ENCODE measurements at places on chromosomes 4 and X. TPM values are rescaled to one million over a fixed set of nuclear protein-coding genes. Genes with fewer than 3 reads are reported as not detected.

- no peak overlapping the region for H3K4me3 ChIP-seq
- H3K36me3 ChIP-seq = no peaks in the 10 kb centered on the region
Observed at GRCh38 chr4:79255793-79256192, 70.1 kb downstream of the NAA11 start.

DNA sequence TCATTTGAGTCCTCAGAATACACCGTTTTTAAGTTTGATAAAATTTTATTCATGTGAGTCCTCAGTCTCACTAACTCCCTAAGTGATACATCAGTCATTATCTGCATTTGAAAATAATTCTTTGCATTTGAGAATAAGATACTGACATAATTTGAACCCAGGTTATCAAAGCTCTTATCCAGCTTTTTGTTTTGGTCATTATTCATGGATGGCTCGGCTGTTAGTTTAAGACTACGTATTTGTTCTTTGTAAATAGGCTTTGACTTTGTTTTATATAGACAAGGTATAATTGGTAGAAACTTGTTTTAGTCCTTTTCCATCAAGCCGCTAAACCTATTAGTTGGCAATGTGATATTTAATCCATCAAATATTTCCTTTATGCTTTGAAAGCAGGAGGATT is 7.9 kb downstream of the SPRY1 start:
- H3K4me3 ChIP-seq = no peak overlapping the region
- H3K27me3 ChIP-seq = no peaks in the 10 kb centered on the region
- no peak overlapping the region for H3K27ac ChIP-seq
- peaks cover 18% of the 10 kb centered on the region for H3K36me3 ChIP-seq

DNA sequence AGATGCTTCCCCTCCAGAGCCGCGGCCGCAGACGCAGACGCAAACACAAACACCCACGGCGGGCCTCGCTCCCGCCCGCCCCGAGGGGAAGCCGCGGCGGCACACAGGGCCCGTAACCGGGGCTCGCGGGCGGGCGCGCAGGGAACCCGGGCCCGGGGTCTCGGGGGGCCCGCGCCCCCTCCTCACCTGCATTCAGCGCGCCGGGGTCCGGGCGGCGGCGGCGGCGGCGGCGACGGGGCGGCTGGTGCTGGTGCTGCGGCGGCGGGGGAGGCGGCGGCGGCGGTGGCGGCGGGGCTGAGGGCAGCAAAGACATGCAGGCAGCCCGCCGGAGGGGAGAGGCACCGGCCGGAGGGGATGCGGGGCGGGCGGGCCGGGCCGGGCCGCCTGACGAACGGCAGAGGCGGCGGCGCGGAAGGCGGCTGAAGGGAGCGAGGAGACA is 255 bp upstream of the CNOT6L start:
- DNase-seq = no peak
- peak overlapping the region; percentile 78 for H3K4me3 ChIP-seq
- H3K36me3 ChIP-seq = no peaks in the 10 kb centered on the region
- peaks cover 51% of the 10 kb centered on the region for H3K4me1 ChIP-seq
- H3K27me3 ChIP-seq = no peaks in the 10 kb centered on the region
- peak overlapping the region; percentile 98 for H3K27ac ChIP-seq

DNA sequence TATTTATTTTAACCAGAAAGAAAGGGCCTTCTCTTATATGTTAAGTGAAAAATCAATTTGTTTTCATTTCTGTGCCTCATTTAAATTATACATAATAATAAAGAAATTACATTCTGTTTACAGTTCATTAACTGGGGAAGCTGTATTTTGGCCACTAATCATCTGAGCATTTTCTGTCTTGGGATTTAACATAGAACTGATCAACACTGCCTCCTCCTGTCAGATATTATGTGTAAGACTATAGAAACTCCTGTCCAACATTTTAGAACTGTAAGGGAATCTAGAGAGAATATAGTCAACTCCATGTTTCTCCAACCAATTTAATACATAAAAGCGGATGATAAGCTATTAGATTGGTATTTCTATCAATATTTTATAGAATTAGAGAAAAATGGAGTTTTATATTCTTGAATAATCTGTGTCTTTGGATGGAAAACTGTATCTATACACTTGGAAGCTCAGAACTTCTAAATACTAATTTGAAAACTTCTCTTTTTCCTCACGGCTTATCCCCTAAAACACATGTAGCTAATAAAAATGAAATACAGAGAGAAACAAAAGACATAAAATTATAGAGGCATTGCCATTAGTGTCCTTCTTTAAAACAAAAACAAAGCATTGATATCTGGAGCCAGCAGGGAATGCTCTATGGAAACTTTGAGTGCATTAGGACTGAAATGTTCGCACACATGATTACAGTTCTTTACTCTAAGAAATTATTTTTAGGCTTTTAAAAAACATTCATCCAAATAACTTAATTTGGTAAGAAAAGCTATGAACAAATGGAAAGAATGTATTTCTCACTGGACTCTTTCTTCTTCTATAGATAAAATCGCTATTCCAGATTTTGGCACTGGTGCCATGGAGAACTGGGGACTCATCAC is 33.1 kb downstream of the ENPEP start:
- H3K36me3 ChIP-seq = no peaks in the 10 kb centered on the region
- peaks cover 1% of the 10 kb centered on the region for H3K27me3 ChIP-seq
- H3K27ac ChIP-seq = no peak overlapping the region
- DNase-seq = peak; percentile 60
- H3K4me3 ChIP-seq = no peak overlapping the region
- H3K4me1 ChIP-seq = no peaks in the 10 kb centered on the region

GRCh38 chr4:61011051-61011450 is 189.1 kb upstream of the ADGRL3 start:
- H3K4me1 ChIP-seq = no peaks in the 10 kb centered on the region
- H3K27ac ChIP-seq = no peak overlapping the region
- no peaks in the 10 kb centered on the region for H3K27me3 ChIP-seq

DNA sequence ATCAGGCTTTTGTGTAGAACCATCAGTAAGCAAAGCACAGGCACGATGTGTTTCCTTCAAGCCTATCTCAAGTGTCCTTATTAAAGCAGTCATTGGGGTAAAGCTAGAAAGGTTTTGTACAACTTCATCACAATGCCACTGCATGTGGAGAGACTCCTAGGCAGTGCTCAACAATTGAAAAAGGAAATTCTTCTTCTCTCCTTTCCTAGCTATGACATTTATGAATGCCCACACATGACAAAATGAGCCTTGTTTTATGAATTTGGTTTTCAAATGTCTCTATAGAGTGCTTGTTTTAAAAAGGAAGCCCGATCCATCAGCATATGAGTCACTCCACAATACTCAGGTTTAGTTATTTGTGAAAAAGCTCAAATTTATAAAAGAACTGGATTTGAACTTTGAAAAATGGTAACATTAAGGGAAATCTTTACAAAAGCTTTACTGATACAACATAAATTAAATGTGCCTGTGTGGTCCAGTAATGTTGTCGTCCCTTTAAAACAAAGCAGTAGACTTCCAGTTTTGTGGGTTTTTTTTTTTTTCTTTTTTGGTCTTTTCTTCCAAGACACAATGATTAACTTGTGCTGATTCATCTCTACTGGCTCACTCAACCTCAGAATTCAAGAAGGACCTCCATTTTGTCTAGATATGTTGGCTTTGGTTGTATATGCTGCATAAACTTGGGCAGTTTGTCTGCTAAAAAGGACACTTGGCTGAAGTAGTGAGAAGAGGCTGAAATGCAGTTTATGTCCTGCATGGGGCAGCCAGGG is 273.8 kb downstream of the GASK1B start:
- DNase-seq = no peak
- no peaks in the 10 kb centered on the region for H3K36me3 ChIP-seq
- no peaks in the 10 kb centered on the region for H3K4me1 ChIP-seq
- no peak overlapping the region for H3K4me3 ChIP-seq

DNA sequence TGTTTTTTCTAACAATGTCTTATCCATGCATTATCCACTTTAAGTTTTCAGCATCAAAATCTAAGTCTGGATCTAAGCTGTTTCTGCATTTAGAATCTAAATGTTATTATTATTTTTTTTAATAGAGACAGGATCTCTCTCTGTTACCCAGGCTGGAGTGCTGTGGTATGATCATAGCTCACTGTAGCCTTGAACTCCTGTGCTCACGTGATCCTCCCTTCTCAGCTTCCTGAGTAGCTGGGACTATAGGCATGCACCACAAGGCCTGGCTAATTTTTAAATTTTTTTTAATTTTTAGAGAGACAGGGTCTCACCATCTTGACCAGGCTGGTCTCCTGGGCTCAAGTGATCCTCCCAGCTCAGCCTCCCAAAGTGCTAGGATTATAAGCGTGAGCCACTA is 52.7 kb downstream of the WDR19 start:
- no peak overlapping the region for H3K4me3 ChIP-seq
- no peak overlapping the region for H3K27ac ChIP-seq
- no peaks in the 10 kb centered on the region for H3K27me3 ChIP-seq

DNA sequence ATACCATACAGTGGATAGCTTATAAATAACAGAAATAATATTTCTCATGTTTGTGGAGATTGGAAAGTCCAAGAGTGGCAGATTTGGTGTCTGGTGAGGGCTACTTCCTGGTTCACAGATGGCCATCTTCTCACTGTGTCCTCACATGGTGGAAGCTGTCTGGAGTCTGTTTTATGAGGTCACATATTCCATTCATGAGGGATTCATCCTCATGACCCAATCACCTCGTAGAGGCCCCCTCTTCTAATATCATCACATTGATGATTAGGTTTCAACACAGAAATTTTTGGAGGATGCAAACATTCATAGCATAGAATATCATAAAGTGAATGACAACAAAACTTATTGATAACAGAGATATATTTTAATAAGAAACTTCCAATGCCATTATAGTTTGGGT is 568.0 kb downstream of the STIM2 start:
- no peaks in the 10 kb centered on the region for H3K4me1 ChIP-seq
- H3K36me3 ChIP-seq = no peaks in the 10 kb centered on the region
- DNase-seq = no peak
- no peak overlapping the region for H3K4me3 ChIP-seq
- H3K27ac ChIP-seq = no peak overlapping the region

- H3K4me1 ChIP-seq = no peaks in the 10 kb centered on the region
- H3K36me3 ChIP-seq = no peaks in the 10 kb centered on the region
- no peaks in the 10 kb centered on the region for H3K27me3 ChIP-seq
- DNase-seq = no peak
- H3K27ac ChIP-seq = no peak overlapping the region
Observed at GRCh38 chr4:43556262-43556661, 663.7 kb downstream of the GRXCR1 start.

DNA sequence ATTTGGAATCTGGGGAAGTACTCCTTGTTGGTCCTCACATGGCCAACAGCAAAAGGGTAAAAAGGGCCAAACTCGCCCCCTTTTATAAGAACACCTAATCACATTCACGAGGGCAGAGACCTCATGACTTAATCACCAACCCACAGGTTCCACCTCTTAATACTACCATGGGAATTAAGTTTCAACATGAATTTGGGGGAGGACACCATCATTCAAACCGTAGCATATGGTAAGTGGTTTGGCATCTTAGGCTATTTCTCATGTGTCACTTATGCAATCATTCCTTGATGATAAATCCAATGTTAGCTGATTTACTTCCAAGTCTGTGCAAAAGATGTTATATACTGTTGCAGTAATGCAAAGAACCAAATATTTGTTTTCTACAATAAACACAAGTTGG is 302.9 kb upstream of the FAM241A start:
- H3K36me3 ChIP-seq = no peaks in the 10 kb centered on the region
- no peak overlapping the region for H3K27ac ChIP-seq
- no peak for DNase-seq
- H3K4me3 ChIP-seq = no peak overlapping the region
- H3K27me3 ChIP-seq = no peaks in the 10 kb centered on the region

- H3K27me3 ChIP-seq = no peaks in the 10 kb centered on the region
- H3K36me3 ChIP-seq = no peaks in the 10 kb centered on the region
- H3K4me3 ChIP-seq = no peak overlapping the region
- no peak overlapping the region for H3K27ac ChIP-seq
- DNase-seq = no peak
- H3K4me1 ChIP-seq = no peaks in the 10 kb centered on the region
Observed at GRCh38 chr4:177987896-177988295, 545.7 kb upstream of the AGA start.

GRCh38 chr4:121769341-121769740 is 4.4 kb upstream of the SMIM43 start:
- H3K4me1 ChIP-seq = peaks cover 12% of the 10 kb centered on the region
- H3K27me3 ChIP-seq = peaks cover 31% of the 10 kb centered on the region
- DNase-seq = no peak
- no peak overlapping the region for H3K27ac ChIP-seq
- no peak overlapping the region for H3K4me3 ChIP-seq

- no peaks in the 10 kb centered on the region for H3K27me3 ChIP-seq
- no peak for DNase-seq
- no peak overlapping the region for H3K4me3 ChIP-seq
- H3K4me1 ChIP-seq = no peaks in the 10 kb centered on the region
- H3K36me3 ChIP-seq = no peaks in the 10 kb centered on the region
Observed at GRCh38 chrX:147217334-147217733, 402.8 kb upstream of the CXorf51A start.

GRCh38 chr4:101500742-101501141 is 153.4 kb upstream of the PPP3CA start:
- no peaks in the 10 kb centered on the region for H3K4me1 ChIP-seq
- no peaks in the 10 kb centered on the region for H3K36me3 ChIP-seq
- no peak overlapping the region for H3K4me3 ChIP-seq

DNA sequence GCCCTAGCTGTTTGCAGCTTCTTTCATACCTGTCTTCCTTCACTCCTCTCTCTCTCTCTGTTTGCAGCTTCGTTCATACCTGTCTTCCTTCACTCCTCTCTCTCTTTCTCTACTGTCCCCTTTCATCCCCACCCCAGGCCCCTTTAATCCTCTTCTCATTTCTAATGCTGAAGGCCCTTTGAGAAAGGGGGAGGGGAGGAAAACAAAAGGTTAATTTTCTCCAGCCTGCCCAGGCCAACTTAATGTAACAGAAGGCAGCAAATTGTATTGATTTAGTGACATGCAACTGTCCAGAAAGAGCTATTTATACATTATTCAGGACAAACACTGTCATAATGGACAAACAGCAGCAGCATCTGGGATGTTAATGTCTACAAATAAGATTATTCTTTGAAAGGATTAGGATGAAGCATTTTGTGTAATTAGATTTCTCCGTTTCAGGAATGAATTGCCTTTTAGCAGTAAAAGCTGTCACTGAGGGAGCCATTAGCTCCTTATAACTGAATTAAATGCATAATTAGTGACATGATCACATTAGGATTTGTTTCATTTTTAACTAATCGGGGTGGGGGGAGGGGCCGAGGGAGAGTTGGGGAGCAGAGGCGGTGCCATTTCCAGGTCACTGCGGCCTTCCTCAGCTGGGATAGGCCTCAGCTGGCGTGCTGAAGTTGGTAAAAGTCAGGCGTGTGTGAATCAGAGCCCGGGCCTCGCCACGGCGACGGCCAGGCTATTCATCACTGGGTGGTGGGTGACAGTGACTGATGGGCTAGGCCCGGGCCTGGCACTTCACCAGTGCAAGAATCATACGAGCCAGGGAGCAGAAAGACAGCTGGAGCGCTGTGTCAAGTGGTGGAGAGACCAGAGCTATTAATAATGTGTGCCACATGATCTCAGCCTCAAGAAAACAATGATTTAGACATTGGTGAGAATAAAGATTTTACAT is 174.5 kb downstream of the NKX6-1 start:
- H3K4me3 ChIP-seq = no peak overlapping the region
- H3K27me3 ChIP-seq = no peaks in the 10 kb centered on the region
- no peaks in the 10 kb centered on the region for H3K36me3 ChIP-seq
- H3K27ac ChIP-seq = no peak overlapping the region
- H3K4me1 ChIP-seq = no peaks in the 10 kb centered on the region

GRCh38 chr4:150150629-150151062 is 72.4 kb downstream of the DCLK2 start:
- no peak overlapping the region for H3K27ac ChIP-seq
- no peaks in the 10 kb centered on the region for H3K27me3 ChIP-seq
- DNase-seq = no peak
- no peak overlapping the region for H3K4me3 ChIP-seq

RGN gene
- 15.1 TPM for total RNA-seq

ARHGAP36 gene
- not detected for total RNA-seq

Data from stomach (tissue), 19 donors.